Right renal cortex interstitium (tissue), 3 donors: ENCODE measurements at places on chromosomes 1 and 21. TPM values are rescaled to one million over a fixed set of nuclear protein-coding genes. Genes with fewer than 3 reads are reported as not detected.

DNA sequence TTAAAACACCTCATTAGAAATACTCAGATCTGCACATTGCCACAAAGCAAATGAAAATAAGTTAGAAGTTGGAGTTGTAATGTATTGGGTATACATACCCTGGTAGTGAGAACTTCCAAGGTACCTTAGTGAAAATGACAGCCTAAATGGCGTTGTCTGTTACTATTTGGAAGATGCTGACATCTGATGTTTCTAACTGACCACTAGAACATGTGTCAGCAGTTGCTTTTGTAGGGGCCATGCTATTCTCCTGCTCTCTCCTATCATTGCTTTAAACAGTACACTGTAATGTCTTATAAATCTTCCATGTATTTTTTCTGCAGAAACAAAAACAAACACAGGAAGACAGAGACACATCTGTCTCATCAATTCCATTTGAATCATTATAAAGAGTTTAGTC, 40.1 kb downstream of the LAMC1 start:
- DNase-seq: no peak

Gene LHX4
- polyA plus RNA-seq: 1.5 TPM

GRCh38 chr1:22949822-22950331, 22.8 kb downstream of the LACTBL1 start:
- no peak for DNase-seq

Gene ATAD3C
- 3.1 TPM for polyA plus RNA-seq

Gene OR2L8
- polyA plus RNA-seq: not detected

DNA sequence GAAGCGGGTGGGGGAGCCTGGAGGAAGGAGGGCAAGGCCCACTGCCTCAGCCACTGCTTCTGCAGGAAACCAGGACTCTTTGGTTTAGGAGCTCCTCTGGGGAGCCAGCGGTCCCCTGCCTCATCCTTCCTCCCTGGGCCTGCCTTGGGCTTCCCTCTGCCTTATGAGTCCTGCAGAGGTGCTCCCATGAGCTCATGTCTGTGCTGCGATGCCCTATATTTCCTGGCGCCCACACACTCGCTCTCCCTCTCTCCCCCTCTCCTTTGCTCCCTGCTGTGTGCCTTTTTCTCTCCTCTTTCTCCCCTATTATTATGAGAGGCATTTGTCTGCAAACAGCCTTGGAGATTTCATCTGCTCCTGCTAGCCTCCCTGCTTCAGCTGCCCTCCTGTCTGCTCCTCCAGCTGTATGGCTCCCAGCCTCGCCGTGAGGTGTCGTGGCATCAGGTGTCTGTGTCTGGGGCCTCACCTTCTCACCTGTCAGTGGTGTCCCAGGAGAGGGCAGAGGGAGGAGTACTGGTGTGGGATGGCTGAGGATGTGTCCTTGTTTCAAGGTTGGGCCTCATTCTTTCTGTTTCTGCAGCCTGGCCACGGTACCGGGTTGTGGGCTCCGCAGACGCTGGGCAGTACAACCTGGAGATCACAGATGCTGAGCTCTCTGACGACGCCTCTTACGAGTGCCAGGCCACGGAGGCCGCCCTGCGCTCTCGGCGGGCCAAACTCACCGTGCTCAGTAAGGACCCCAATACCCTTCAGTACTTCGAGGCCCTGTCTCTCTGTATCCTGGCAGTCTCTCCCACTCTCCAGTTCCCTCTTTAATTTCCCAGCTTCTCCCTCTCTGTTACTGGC, 84.2 kb downstream of the KIRREL1 start:
- DNase-seq: no peak

DNA sequence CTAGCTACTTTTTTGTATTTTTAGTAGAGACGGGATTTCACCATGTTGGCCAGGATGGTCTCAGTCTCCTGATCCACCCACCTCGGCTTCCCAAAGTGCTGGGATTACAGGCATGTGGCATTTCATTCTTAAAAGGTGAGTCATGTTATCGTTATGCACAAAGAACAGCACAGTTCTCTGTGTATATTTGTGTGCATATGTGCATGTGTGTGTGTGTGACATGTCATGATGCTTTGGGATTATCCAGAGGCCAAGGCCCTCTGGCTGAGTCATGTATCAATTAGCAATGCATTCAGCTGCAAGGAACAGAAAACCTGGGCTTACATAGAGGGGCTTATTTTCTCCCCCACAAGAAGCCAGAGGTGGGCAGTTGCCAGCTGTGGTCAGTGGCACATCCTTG, 301.7 kb upstream of the KAZN start:
- DNase-seq: no peak

Gene C8B
- polyA plus RNA-seq: not detected

GRCh38 chr1:242133796-242134195, 134.9 kb upstream of the MAP1LC3C start:
- DNase-seq: no peak

Gene GJA5
- 27.4 TPM for polyA plus RNA-seq

Gene RAB7B
- 2.3 TPM for polyA plus RNA-seq

Gene CR1
- polyA plus RNA-seq: 20.9 TPM

DNA sequence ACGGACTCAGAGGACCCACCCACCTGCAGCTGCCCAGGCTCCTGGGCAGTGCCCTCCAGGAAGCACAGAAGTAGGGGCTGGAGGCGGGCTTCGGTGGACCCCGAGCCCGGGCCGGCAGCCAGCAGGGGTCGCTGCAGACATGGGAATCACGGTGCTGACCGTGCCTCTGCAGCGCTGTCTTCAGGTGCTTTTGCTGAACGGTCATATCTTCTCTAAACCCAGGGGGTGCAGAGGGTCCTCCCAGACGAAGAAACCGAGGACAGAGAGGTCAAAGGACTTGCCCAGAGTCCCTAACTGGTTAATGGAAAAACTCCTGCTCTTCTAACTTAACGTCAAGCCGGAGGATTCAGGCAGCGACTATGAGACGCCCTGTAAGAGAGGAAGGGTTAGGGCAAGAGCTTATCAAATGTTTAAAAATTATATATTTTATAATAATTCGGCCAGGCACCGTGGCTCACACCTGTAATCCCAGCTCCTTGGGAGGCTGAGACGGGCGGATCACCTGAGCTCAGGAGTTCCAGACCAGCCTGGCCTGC, 21.5 kb upstream of the LEFTY2 start:
- no peak for DNase-seq

Gene DEPDC1
- 16.8 TPM for polyA plus RNA-seq

Gene RPRD2
- 50.2 TPM for polyA plus RNA-seq

GRCh38 chr1:5856246-5856815, 135.9 kb downstream of the NPHP4 start:
- no peak for DNase-seq

DNA sequence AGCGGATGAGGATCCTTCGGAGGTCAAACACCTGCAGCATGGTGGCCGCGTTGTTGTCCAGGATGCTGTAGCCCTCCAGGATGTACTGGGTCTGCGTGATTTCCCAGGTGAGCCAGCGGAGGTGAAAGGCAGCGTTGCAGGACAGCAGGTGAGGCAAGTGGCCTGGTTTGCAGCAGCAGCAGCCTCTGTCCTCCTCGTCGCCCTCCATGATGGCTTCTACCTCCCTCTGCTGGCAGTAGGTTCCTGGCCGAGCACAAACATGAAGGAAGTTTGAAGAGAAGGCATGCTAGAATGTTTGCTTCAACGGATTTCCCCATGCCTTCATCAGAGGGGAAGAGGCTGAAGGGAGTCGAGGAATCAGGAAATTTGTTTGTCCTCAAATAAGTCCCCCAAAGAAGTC, 74.7 kb downstream of the NTPCR start:
- DNase-seq: no peak

DNA sequence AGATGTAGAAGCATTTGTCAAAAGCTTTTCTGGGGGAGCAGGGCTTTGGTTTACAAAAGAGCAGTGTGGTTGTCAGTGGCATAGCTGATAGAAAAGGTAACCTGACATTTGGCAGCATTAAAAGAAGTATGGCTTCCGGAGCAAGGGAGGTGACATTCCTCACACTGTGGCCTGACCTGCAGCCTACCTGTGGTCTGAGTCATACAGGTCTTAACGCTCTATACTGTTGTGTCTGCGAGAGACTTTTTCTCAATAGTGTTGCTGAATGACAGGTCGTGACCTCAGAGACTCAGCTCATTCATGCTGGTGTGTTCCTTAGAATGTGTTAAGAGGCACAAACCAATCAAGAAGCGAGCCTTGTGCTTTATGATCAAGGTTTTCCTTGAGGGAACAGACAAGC, 19.3 kb downstream of the PHGDH start:
- DNase-seq: no peak

DNA sequence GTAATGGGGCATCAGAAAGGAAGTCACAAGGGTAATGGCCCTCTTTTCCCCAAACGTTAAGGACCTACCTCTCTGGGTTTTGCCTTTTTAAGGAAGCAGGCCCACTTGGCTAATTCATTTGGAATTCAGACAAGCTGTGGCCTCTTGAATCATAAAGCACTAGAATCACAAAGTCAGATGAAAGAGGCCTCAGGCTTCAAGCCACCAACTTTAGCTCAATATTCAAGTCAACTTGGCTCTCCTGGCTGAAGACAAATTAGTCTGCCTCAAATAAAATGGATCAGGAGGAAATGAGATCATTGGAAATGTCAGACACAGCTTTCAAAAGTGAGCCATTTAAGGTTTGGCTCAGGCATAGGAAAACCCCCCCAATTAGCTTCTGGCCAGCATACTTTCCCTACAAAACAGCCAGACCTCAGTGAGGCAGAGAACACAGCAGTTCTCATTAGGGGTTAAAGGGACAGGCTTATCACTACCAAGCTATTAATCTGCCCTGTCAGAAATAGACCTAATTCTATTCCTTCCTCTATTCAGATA, 34.3 kb downstream of the SLC35D1 start:
- DNase-seq: no peak

Gene PRRX1
- polyA plus RNA-seq: 0.67 TPM

Gene IL22RA1
- polyA plus RNA-seq: 3.8 TPM

DNA sequence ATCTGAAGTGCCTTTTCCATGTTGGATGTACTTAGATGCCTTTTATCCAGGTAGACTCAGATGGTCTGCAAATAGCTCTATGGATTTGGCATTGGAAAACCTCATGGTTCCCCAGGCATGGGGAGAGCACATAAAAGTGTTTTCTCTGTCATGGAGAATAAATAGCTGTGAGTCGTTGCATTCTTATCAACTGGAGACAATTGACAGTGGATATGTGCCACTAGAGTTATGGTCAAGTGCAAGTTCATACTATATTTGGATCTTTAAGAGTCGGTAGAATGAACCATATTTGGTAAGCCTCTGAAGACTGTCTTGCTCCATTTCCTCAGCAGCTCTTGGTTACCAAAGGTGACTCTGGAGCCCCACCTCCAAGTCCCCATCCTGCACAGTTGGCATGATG, 83.7 kb downstream of the ROR1 start:
- DNase-seq: no peak

GRCh38 chr1:21278860-21279845, 11.1 kb downstream of the ECE1 start:
- DNase-seq: no peak

Gene C1orf105
- not detected for polyA plus RNA-seq

Gene F3
- 48.2 TPM for polyA plus RNA-seq

DNA sequence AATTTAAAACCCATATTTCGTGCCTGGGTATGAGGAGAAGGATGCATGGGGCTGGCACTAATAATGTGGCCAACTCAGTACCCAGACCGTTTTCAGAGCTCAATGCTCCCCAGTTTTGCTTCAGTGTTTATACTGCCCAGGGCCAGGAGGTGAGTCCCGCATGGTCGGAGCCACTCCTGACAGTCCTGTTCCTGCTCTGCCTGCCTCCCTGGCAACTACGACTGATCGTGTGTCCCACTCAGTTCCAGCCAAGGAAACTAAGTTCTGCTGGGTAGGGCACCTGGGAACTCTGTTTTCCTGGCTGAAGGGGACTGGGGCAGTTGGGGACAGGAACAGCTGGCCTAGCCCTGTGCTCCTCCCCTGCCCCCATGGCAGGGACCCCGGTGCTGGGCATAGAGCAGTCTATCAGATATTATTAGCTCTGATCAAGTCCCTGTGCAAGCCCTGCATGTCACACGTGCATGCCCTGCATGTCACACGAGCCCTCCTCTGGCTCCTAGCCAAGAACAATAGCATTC, 19.2 kb downstream of the S100A7 start:
- no peak for DNase-seq

Gene TACSTD2
- polyA plus RNA-seq: 32.3 TPM

DNA sequence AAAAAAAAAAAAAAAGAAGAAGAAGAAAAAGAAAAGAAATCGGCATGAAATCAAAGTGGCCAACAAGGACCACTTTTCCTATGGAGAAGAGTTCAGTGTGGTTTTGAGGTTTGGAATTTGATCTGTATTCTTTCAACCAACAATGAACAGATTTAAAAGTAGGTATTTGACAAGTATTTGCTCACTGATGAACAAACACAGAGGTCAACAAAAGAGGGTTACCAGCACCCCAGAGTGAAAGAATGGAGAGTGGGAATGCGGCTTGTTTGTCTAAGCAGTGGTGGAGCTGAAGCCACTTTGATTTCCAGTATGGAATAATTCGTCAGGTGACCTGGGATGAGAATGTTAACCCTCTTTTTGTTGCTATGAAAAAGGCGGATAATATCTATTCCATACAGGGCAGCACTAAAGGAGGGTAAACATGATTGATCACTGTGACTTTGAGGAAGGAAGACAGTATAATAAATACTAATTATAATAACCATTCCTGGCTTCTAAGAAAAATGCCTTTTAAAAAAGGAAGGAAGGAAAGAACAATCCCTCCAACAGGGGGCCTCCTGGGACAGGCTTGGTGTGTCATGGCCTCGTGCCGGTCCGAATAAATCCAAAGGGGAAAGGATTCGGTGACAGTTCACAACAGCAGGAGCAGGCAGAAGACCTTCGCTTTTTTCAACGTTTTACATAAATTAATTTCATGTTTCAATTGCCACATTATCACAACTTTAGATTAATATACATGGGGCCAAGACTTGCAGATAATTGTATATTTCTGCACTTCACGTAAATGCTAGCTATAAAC, 37.2 kb upstream of the SIM2 start:
- no peak for DNase-seq

DNA sequence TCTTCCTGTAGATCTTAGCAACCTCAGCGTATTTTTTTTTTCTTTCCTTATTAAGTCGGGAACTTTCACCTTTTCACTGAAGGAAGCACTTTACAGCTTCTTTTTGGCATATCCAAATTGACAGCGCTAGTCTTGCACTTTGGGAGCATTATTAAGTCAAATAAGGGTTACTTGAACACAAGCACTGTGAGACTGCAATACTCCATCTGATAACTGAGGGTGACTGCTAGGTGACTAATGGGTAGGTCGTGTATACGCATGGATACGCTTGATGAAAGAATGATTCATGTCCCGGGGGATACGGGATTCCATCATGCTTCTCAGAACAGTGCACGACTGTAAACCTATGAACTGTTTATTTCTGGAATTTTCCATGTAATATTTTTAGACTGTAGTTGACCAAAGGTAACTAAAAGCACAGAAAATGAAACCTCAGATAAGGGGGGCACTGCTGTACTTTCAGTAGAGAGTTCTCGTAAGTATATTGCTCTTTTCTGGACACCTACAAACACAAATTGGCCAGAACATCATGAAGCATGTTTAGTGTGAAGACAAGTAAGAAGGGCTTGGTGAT, 364.7 kb downstream of the SMYD3 start:
- DNase-seq: no peak
